ENCODE measurements at places on chromosomes 12 and 14.
A peak's percentile ranks its signal among the peaks of the same experiment; 100 is the strongest.

DNA sequence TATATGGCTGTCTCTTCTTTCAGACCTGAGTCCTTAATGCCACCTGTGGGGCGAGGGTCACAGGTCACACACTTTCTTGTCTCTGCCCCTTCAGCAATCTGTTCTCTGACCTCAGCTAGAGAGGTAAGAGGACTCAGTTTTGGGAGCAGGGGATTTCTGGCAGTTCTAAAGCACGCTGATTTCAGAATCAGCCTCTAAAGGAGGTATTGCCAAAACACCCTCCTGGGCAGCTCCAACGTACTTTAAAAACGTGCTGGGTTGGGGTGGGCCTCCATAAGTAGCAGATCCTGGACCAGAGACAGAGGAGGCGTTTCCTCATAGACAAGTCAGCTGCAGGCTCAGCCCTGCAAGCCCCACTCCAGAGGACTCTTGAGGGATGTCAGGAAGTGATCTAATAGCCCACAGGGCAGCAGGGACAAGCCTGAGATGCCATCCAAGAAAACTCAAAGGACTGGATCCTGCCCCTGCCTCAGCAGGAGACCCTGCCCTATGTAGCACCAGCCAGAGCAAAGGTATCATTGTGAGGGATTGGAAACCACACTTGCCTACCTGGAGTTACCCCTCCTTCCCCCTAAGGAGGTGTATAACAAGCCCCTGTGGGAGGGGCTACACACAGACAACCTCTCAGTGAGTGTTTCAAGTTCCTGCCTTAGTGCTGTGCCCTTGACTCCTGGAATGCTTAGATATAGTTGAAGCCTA lies 8.5 kb downstream of the CTDSP2 start:
- peak; percentile 68 for DNase-seq

GRCh38 chr12:22059976-22060647 lies 14.1 kb downstream of the CMAS start:
- DNase-seq = no peak

DNA sequence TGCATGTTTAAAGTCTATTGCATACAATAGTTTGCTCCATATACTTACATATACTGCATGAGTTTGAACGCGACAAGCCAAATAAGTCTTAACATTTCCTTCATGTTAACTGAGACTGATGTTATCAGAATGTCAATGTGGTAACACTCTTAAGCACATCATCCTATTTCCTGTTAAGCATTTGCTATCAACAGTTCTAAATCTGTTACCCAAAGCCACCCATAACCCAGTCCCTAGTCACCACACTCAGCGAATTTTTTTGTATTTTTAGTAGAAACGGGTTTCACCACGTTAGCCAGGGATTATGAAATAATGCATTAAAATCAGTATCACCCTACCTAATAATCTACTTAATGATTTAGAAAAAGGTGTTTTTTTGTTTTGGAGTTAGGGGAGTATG lies 39.4 kb downstream of the HNRNPC start:
- no peak for DNase-seq

DNA sequence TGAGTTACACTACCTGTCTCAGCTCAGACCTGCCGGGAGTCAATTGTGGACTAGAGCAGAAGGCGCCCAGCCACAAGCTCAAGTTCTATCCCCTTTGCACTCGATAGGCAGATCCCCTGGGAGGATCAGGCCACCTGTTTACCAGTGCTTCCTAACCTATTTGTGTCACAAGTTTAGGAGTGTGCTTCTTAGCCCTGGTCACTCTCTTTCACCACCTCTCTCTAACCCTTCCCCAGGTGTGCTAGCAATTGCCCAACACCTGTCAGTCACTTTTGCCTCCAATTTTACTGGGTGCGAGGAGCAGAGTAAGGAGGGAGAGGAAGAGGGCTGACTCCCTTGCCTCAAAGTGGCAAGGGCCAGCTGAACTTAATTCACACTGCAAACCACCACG lies 745 bp upstream of the NAA30 start:
- DNase-seq = no peak

Measured in A172 (cell line).